ENCODE measurements at places on chromosomes 6 and 20.

GRCh38 chr20:5570452-5570851, 179.7 kb upstream of the SHLD1 start:
- DNase-seq, result no peak

DNA sequence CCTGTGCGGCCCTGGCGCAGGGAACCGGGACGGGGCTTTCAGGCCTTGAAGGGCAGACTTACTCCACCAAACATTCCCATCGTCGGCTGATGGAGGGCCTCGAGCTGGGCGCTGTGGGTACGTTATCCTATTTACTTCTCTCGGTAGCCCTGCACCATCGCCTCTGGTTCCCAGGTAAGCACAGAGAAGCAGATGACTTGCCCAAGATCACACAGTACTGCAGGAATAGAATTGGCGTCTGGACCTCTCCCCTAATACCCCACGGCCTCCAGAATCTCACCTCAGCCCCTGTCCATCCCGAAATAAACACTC, 46.4 kb downstream of the PDYN start:
- DNase-seq, result no peak

DNA sequence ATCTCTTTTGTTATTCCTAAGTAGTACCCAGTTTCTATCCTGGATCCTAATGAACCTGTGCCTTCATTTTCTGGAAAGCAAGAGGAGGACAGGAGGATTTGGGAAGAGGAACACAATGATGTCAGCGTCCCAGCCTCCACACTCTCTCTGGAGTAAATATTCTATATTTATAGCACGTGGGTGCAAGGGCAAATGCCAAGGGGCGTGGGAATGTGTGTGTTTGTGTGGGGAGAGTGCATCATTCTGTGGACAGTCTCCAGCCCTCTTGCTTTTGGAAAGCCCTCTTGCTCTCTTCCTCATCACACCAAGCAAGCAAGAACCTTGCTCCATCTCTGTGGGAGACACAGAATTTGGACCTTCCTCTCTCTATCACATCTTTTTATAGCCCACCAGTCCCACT, 103.2 kb upstream of the EMILIN3 start:
- DNase-seq, result no peak

GRCh38 chr20:38724626-38725147, 401 bp downstream of the SLC32A1 start:
- no peak for DNase-seq

DNA sequence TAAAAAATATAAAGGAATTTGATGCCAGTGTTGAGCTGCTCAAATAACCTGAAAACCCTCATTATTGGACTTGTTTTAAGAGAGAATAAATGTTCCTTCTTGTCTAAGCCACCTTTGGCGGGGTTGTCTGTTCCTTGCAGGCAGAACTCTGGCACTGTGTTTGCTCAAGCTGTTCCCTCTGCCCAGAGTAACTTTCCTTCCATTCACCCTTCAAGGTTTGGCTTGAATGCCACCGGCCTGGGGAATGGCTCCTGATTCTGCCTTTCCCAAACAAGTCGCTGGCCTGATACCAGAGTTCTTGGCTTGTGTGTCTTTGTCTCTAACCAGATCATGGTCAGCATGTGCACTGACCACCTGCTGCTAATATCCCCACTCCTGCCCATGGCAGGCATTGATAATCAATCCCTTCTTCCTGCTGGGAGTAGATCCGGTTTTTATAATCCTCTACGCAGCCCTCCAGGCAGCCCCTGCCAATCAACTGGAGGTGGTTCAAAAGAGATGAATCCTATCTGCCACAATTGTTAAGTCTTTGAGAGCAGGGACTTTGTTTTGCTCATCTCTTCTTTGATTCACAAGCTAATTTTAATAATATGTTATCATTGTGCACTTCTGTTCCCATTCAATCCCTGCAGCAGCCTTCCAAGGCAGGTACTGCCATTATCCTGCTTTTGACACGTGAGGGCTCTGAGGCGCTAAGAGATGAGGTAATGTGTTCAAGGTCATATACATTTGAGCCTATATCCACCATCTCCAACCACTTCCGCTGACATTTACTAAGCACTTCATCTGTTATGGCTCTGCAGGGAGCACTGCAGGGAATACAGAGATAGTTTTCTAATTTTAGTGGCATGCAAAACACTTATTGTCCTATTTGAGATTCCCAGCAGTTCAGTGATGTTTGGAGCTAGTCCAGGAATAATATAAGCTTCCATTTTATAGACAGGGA, 3.1 kb upstream of the CCM2L start:
- no peak for DNase-seq

GRCh38 chr6:111949546-111949945, 76.3 kb upstream of the FYN start:
- DNase-seq, result no peak

GRCh38 chr20:63868264-63868663, 3.2 kb downstream of the TPD52L2 start:
- DNase-seq, result no peak

- no peak for DNase-seq
These were observed 49.3 kb downstream of the CYB5R4 start for GRCh38 chr6:83908813-83909212.

DNA sequence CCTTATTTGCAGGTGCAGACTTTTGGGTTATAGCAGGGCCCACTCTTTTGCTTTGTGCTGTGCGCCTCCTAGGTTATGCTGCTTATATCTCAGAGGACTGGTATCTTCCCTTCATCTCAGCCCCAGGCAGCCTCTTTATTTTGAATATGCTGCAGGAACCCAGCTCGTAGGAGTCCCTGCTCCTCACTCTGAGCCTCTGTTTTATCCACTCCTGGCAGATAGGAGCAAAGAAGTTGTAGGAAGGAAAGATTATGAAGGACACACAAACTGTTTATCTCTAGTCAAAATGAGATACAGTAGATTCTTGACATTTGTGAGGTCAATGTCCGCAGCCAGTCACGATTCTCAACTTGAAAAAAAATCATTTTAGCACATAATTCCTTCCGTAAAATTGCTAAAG, 15.6 kb downstream of the L3MBTL3 start:
- no peak for DNase-seq

DNA sequence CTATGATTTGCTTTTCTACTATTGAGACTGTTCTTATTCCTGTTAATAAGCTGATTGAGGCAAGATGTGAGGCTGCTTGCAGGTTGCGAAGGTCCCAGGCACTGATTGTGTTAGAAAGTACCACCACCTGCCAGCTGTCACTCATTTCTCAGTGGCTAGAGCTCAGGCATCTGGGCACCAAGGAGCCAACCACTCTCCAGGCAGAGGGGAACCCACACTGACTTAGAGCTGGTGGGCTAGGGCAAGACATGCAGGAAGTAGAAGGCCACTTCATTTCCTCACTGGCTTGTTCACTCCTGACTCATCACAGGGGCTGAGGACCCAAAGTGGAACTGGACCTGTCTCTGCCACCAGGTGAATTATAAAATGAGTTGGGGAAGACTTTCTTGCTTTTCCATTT, 7.8 kb upstream of the DLL1 start:
- DNase-seq, result no peak

DNA sequence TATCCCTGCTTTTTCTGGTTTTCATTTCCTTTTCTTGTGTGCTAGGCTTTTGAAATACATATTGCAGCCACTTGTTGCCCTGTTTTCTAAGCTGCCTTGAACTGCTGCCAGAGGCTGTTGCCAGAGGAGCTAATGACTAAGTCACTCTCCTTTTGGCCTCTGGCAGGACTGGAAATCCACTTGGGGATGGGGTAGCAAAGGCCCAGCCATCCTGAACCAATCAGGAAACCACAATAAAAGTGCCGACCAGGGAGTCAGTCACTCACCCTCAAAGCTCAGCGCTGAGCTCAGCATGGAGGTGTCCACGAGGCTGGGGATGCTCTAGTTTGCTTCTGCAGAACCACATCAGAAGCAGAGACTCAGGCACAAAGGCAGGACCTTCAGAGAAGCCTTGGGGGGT, 813.0 kb downstream of the DHX35 start:
- no peak for DNase-seq

GRCh38 chr6:16148498-16148897, 19.6 kb downstream of the MYLIP start:
- no peak for DNase-seq

DNA sequence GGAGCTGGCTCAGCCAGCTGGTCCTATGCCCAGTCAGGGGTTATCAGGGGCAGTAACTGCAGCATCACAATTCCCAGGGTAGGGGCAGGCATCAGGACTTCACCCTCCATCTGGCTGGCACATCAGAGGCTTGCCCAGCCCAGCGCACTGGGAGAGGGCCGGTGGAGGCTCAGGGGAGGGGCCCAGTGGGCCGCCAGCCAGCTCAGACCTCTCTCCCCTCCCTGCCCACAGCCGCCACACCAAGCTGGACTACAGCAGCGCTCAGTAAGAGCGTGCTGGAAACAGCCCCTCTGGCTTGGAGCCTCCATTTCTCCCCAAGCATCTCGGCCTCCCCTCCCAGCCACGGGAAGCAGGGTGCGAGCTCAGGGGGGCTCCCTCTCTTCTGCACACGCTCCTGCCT, 22.0 kb downstream of the ADA start:
- DNase-seq, result no peak

DNA sequence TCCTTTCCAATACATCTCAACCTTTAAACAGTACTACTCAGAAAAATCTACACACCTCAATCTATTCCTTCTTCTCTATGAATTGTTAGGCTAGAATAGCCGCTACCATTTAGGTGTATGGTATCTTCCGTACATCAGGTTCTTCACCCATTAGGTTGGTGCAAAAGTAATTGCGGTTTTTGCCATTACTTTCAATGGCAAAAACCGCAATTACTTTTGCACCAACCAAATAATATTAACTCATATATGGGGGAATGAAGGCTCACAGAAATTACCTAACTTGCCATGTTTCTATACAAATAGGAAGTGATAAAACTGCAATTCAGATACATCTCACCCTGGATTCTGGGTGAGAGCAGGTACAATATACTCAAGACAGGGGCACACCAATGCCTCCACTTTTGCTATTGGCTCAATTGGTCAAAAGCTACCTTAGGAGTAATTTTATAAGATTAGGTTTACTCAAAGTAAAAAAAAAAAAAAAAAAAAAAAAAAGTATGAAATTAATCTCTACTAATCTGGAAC, 37.7 kb upstream of the ARHGAP18 start:
- DNase-seq, result no peak

DNA sequence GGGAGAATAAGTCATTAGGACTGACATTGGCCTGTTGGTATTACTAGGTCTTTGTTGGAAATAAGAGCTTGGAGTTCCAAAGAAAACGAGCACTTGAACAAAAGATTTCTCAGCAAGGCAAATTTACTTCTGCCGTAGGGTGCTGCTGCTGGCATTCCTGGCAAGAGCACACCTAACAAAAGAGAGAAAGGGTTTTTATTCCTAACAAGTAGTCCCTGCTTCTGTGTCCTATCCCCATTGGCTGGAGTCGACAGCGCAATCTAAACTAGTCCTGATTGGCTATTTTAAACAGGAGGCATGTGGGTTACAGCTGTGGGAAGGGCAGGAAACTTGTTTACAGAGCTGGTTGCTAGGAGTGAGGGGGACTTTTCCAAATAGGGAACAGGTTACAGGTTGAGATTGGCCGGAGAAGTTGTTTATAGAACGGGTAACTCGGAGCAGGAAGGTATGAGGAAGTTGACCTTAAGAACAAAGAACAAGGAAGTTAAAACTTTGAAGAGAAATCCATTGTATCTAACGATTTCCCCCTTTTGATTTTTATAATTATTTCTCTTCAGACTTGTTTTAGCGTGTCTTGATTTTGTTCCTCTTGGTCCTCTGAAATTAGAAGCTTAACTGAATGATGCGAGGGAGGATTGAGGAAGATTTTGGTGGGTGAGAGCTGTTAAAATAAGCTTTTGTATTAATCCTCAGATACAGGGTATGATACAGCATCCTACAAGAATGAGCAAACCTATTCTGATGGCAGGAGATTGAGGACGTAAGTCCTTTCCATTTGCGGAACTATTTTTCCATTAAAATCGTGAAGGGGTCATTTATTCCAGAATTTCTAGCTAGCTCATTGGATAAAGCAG, 3.4 kb upstream of the ZNFX1 start:
- no peak for DNase-seq

DNA sequence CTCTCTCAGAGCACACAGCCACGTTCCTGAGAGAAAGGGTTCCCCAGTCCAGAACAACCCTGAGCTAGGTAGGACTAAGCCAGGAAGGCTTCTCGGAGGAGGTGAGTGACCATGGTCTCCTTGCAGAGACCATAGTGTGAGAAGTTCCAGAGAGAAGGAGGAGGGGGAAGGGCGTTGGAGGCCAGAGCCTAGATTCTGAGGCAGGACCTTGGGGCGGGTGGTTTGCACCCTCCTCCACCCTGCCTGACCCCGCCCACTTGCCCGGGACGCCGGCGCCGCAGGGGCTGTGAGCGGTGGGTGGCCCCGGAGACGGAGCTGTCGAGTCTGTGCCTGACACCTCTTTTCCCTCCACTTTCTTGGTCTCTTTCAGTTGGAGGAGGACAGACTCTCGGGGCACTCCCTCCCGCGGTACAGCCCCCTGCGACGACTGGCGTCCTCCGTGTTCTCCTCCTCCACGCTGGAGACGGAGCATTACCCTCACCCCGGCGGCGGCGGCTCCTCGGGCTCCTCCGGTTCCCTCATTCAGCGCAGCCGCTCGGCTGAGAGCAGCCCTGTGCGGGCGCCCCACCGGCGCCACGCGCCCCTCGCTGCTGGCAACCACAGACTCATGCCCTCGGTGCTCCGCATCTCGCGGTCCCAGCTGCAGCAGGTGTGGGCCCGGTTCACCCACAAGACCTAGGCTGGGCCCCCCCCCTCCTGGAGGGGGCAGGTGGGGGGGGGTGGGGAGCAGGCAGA, 26.2 kb downstream of the TTBK1 start:
- DNase-seq, result no peak

DNA sequence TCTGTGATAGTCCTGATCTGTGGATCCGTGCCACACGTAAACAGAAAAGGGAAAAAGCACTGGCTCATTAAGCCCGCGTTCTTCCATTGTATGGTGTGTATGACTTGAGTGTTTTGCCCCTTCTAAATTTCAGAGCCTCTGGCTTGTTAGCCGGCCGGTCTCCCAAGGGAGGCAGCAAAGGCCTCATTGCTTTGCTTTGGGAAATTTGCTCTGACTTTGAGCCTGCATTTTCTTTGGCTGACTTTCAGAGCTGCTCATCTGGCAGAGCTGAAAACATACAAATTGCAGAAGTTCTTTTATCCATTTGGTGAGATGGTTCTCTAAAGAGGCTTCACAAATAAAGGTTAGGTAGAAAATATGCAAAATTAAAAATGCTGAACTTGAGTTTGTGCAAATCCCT, 123.0 kb downstream of the UTRN start:
- DNase-seq, result no peak

- peak; percentile 60 for DNase-seq
These were observed 8.9 kb upstream of the DDR1 start for GRCh38 chr6:30875244-30876038.

All from coronary artery (tissue), 2 donors.